Hematopoietic multipotent progenitor cell treated with erythropoietin and hydrocortisone succinate and interleukin-3 and kit ligand, for 8 days (in vitro differentiated cells): ENCODE measurements at places on chromosomes 16 and 17.

GRCh38 chr16:820748-821147, 20.2 kb upstream of the GNG13 start:
- no peak for DNase-seq

- no peak for DNase-seq
Measured at GRCh38 chr16:13100970-13101369, 199.6 kb downstream of the SHISA9 start.

DNA sequence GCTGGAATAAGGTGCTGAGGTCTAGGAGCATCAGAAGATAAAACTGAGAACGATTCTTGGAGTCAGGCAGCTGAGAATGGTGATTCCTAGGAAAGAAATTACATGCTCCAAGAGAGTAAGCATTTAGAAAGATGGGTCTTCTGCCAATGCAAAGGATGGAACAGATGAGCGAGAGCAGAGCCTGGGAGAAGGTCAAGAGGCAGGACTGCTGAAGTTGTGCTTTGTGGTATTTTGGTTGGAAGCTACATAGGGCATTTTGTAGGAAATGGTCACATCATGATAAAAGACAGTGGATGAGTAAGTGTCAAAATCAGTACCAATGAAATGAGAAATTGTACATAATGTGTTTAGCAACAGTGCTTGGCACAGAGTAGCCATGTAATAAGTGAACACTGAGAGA, 1.4 kb upstream of the CRYM start:
- no peak for DNase-seq

GRCh38 chr17:29074488-29074887, 31.5 kb downstream of the PIPOX start:
- no peak for DNase-seq

DNA sequence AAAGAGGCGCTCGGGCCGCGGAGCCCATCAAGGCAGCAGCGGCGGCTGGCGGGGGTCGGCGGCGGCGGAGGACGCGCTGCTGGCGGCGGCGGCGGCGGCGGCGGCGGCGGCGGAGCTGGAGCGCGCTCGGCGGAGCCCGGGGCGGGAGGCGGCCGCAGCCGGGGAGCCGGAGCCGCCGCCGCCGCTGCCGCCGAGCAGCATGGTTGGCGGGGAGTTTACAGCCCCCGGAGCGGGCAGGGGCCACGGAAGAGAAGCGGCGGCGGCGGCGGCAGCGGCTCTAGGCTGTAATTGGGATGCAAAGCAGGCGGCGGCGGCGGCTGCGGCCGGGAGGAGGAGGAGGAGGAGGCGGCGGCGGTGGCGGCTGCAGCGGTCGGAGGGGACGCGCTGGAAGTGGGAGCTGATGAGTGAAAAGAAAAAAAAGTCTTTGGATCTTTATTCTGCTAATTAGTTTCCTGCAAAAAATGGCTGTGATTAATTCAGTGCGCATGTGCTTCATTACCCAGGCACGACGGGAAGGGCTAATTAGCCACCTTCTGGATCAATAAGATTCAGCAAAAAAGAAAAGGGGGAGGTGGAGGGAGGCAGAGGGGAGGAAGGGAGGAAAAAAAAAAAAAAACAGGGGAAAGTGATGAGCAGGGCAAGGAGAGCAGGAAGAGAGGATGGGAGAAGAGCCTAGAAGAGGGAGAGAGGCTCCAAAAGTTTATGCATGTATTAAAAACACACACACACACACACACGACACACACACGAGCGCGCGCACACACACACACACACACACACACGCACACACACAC, 10.9 kb upstream of the ZFHX3 start:
- DNase-seq: no peak

DNA sequence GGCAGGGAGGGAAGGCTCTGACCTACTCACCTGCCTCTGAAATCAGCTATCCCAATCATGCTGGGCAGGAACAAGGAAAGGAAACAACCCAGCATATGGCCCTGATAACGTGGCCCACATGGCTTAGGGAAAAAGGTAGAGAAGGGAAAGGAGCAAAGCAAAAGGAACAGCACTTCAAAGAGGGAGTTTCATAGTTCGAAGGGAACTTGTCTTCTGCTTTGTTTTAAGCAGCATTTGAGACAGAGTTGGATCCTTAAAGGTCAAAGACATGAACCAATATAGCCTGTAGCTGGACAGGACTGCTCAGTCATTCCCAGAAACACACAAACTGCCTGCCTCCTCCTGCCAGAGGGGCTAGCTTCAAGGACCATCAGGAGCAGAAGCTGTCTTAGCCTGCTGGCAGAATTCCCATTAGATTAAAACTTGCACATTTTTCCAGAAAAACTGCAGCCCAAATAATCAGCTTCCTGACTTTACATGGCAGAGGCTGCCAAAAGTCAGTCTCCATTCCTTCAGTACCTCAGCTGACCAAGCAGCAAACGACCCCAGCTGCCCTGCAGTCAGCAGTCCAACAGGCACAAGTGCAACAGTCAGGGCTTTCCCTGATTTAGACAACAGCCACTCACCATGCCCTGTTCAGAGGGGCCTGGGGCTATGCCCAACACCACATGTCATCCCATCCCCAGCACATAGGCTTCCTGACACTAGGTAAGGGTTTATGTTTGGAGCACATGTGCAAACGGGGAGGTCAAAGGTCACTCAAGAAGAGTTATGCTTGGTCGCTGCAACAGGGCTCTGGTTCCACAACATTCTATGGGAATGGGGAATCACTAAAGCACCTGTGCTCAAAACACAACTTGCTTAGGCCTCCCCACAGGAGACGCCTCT, 32.5 kb downstream of the RANBP10 start:
- DNase-seq: no peak

GRCh38 chr17:18235743-18236256, 10.4 kb downstream of the LLGL1 start:
- DNase-seq: no peak

DNA sequence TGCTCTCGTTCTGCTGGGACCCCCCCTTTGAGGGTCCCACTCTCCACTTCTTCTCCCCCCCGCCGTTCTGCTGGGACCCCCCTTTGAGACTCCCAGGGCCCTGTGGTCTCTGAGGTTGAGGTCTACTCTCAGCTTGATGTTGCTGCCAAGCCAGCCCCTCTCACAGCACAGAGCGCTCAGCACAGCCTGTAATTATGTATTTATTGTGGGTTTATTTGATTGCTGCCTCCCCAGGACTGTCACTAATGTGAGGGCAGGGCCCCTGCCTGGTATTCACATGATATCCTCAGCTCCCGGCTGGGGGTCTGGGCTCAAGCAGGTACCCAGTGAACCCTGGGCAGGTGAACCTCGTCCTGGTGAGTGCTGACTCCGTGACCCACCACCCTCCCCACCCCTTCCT, 35.4 kb downstream of the ACTG1 start:
- DNase-seq: no peak

DNA sequence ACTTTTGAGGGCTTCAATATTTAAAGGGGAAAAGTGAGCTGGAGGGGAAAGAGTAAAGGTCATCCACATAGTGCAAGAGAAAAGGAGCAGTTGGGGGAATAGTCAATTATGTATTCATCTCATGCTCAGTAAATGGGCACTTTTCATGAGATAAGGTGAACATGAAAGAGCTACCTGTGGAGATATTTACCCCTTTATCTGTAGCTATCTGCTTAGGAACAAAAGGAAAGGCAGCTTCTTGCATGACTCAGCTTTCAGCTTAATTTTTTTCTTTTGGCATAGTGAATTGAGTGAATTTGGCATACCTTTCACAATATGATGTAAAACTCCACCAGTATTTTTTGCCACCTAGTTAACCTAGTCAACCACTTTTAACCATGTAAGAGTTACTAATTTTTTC, 26.4 kb downstream of the CPD start:
- DNase-seq: no peak

GRCh38 chr16:51383909-51384308, 232.8 kb upstream of the SALL1 start:
- no peak for DNase-seq

GRCh38 chr16:11411059-11411550, 65.8 kb downstream of the RMI2 start:
- no peak for DNase-seq

DNA sequence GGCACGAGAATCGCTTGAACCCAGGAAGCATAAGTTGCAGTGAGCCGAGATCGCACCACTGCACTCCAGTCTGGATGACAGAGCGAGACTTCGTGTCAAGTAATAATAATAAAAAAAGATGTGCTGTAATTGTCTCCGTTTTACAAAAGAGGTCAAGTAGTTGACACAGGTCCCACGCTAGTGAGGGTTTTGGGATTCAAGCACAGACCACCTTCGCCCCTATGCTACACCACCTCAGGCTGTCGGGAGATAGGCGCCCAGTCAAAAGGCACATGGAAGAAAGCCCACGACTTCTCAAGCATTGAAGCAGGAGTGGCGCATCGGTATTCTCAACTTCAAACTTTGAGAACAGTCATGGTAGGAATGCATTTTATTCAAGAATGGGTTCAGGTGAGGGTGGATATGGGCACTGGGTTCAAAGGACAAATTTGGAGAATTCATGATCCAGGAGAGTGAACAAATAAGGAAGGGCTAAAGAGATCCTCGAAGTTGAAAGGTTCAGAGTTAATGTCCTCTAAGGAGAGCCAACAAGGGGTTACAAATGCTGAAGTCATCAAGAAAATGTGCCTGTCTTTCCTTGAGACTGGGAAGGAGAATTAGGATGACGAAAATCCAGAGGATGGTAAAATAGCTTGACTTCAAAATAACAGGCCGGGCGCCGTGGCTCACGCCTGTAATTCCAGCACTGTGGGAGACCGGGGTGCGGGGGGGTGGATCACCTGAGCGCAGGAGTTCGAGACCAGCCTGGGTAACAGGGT, 1.4 kb upstream of the AMZ2 start:
- DNase-seq: no peak

DNA sequence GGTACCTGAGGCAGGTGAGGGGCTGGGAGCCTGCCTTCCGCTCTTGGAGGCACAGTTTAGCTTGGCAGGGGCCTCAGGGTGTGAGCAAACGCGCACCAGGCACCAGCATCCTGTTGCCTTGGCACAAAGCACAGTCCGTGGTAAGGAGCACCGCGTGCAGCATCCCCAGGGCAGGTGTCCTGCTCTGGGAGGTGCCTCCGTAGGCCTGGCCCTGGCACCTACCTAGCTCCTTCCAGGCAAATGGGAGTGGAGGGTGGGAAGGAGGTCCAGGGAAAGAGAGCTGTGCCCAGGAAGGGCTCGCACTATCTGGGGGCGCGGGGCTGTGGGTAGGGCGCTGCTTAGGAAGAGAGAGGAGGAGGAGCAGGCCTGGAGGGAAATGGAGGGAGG, 3.1 kb upstream of the GSE1 start:
- DNase-seq: no peak

DNA sequence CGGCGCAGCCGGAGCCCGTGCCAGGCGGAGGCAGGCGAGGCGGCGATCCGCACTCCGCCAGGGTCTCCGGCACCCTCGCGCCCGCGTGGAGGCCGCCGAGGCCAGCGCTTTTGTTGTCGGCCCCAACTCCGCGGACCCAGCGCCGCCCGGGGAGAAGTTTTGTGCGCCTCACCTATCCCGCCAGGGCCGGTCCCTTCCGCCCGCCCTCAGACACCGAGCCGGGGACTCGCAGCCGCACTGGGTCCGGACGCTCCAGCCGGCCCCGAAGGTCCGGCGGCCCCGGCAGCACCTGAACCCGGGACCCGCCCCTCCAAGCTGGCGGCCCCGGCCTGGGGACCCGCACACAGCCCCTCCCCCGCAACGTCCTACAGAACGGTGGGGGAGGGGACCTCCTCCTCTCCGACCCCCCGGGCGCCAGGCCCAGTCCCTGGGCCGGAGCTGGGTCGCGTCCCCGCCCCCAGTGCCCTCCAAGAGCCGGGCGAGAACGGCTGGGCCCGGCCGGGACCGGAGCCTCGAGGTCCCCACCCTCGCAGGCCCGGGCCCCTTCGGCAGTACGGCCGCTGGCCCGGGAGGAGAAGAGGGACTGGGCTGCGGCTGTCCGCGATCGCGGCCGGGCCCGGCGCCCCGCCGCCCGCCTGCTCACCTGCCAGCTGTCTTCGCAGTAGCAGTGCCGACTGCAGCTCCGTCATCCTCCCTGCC, 698 bp downstream of the UBE2G1 start:
- DNase-seq: peak; percentile 10

- no peak for DNase-seq
Measured at GRCh38 chr16:80144191-80144590, 396.6 kb upstream of the DYNLRB2 start.

- no peak for DNase-seq
Measured at GRCh38 chr17:6480303-6480675, 36.0 kb downstream of the PIMREG start.

DNA sequence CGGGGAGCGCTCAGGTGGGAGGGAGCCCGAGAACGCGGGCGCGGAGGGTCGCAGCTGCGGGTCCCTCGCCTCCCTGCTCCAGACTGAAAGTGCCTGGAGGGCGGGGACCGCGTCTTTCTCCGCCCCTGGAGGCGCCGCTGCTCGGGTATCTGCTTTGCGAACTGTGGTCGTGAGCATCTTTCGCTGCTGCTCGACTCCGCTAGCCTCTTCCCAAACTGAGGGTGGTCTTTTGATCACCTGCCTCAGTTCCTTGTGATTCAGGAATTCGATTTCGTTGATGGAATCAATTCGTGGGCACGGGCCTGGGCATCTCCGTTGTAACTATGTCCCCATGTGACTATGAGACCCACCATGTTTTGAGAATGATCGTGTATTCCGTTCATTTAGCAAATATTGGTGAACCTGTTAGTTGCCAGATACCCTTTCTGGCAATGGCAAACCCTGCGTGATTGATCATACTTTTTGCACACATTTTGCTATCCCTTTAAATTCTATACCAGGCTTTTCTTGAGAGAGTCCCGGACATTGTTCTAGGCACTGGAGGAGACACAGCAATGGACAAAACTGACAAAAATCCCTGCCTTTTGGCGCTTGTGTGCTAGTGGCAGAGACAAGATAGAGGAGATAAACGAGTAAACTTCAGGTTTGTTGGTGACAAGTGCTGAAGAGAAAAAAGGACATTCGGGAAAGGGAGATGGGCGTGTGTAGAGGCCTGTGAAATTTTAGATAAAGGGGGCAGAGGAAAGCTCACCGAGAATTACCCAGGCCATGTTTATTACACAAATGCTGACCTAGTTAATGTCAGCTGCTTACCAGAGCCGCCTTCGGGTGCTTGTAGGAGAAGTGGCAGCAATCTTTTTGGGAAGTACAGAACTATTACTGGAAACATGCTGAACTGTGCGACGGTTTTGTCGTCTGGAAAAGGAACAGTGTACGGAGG, 948 bp downstream of the UTP18 start:
- peak; percentile 68 for DNase-seq

DNA sequence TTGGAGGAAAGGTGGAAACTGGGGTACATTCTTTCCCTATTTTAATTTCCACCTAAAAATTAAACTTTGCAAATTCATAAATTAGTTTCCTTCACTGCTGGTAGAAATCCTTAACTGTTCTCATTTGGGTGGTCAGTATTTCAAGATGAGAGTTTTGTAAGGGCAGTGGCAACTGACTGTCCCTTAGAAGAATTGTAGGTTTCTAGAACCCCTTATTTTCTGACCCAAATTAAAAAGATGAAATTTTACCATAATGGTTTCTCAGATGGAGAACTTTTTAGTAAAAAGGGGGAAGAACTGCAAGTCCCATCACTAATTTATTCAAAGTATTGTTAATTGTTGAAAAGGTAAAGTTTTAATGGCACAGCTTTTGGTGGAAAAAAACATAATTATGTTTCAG, 5.6 kb downstream of the IGF2BP1 start:
- DNase-seq: no peak

DNA sequence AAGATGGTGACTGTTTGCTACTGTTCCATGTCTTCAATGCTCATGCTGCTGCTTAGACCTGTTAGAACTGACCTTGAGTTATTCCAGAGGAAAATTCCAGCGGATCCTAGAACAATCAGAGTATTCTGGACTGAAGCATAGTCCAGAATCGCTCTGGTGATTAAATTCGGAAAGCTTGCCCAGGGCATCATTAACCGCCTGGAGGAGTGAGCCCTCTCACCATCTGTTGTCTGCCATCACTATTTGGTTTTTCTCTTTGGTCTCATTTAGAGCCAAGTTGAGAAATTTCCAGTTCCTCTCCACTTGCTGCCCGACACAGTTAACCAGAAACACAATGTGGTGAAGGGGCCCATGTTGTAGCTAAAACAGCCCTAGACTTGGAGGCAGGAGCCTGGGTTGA, 104.1 kb downstream of the BMERB1 start:
- DNase-seq: no peak
